ENCODE measurements at places on chromosomes 4 and X.
A peak's percentile ranks its signal among the peaks of the same experiment; 100 is the strongest.

DNA sequence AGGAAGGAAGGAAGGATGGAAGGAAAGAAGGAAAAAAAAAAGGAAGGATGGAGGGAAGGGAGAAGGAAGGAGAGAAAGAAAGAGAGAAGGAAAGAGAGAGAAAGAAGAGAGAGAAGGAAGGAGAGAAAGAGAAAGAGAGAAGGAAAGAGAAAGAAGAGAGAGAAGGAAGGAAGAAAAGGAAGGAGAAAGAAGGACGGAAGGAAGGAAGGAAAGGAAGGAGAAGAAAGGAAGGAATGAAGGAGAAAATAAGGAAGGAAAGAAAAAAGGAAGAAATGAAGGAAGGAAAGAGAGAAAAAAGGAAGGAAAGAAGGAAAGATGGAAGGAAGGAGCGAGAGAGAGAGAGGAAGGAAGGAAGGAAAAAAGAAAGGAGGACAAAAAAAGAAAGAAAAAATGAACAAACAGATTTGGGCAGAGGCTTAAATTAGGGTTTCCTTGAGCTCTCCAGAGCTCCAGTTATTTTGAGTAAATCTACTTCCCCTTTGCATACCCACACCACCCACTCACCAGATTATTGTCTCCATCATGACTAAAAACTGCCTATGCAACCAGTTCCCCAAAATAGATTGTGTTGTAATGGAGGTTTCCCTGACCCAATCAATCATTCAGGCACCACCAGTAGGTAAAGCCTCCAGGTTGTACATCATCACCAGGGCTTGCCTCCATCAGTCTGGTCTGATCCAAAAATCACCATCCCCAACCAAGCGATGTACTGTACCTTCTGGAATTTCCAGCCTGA, 1722.9 kb upstream of the PCDH10 start:
- no peak for DNase-seq

GRCh38 chr4:168388890-168389289, 70.3 kb upstream of the DDX60 start:
- no peak for DNase-seq

GRCh38 chr4:158912390-158912789, 143.6 kb downstream of the FNIP2 start:
- no peak for DNase-seq

DNA sequence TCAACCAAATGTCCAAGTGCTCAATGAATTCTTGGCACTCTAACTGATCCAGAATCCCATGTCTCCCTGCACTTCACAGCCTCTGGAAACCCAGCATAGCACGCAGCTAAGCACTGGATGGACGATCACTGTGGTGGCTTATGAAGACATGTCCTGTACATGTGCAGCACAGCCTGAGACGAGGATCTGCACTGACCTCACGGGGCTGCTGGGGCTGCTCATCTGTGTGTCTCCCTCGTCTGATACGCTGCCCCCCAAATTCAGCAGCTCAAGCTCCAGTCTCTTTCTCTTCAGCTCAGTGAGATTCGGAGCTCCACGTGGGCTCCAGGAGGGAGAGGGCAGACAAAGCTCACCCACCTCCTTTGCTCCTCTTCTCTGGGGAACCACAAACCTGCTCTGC, 126.9 kb downstream of the CPZ start:
- no peak for DNase-seq

DNA sequence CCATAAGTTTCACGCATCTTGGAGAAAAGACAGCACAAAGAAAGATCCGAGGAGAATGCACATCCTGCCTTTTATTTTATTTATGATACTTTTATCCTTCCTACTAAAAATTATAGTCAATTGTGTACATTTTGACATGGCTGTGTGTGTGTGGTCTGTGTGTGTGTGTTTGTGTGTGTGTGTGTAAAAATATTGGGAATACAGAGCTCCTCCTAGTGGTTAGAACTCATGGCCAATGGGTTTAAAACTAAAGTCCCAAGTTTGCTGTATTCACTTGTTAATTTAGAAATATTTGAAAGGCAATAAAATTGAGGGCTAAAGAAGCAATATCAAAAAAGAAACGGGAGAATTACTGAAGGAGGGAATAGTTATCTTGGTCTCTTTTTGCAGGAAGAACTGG, 47.5 kb downstream of the NKX6-1 start:
- DNase-seq = no peak

GRCh38 chr4:14856934-14857235, 145.4 kb upstream of the CPEB2 start:
- DNase-seq = no peak

DNA sequence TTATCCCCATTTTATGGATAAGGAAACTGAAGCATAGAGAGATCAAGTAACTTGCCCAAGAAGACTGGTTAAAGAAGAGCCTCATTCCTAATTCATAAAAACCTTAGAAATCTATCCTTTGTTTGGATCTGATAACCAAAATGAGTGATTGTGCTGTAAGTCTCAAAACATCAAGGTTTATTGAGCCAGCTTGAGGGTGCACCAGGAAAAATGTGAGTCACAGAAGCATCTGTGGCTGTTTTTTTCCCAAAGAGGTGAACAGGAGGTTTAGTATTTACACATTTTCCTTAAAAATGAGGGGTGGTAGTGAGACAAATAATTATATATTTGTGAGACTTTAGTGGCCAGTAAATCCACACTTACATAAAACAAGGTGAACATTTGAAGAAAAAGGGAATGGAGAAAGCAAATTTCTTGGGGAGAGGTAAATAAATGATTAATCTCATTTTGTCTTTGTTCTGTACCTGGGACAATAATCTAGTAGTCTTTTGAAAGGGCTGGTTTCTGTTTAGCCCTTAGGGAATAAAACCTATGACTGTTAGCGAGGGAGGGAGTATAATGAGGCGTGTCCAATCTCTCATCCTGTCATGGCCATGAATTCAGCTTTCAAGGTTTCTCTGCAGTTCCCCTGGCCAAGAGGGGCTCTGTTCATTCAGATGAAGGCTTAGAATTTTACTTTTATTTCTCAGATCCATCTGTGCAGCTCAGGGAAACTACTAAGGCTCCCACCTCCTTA, 12.2 kb upstream of the FMR1 start:
- no peak for DNase-seq

GRCh38 chr4:139524062-139524631, 31.9 kb downstream of the SETD7 start:
- no peak for DNase-seq

- DNase-seq = peak; percentile 86
Measured at GRCh38 chr4:152352622-152353116, 183.2 kb downstream of the FBXW7 start.

- DNase-seq = no peak
Measured at GRCh38 chr4:143302536-143302935, 34.1 kb upstream of the GAB1 start.

DNA sequence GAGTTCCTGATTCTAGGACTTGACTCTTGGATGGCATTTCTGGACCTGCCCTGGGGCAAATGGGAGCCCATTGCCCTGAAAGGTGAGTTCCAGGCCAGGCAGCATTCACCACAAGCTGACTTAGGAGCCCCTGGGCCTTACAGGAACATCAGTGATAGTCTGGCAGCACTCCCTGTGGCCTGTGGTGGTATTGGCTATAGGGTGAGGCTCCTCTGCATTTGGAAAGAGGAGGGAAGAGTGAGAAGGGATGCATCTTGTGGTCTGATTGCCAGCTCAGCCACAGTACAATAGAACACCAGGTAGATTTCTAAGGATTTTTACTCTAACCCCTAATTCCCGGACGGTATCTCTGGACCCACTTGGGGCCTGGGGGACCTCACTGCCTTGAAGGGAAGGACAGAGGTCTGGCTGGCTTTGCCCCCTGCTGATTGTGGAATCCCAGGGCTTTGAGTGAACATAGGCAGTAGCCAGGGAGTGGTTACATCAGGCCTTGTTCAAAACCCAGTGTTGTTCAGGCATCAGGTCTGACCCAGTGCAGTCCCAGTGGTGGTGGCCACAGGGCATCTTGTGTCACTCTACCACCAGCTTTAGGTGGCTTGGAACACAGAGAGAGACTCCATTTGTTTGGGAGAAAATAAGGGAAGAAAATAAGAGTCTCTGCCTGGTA, 32.9 kb downstream of the MAGED4 start:
- DNase-seq = no peak

DNA sequence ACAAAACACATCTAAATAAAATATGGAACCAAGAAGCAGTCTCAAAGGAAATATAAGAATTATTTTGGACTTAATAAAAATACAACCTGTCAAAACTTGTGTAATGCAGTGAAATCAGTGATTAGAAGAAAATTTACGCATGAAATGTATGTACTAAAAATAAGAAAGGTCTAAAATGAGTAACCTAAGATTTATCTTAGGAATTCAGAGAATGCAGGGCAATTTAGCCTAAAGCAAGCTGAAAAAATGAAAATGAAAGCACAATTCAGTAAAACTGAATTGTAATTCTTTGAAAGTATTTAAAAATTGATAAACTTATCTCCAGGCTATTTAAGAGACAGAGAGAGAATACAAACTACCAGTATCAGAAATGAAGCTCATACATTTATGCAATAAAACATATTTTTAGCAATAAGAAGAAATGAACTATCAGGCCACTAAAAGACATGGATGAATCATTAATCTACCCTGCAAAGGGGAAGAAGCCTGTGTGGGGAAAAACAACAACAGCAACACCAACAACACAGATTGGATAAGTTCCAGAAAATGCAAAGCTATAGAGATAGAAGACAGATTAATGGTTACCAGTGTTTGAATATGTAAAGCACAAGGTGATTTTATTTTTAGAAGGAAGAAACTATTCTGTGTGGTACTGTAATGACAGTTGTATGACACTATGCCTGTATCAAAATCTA, 442.0 kb upstream of the ADGRL3 start:
- no peak for DNase-seq

GRCh38 chr4:138190452-138190858, 51.7 kb downstream of the SLC7A11 start:
- no peak for DNase-seq

DNA sequence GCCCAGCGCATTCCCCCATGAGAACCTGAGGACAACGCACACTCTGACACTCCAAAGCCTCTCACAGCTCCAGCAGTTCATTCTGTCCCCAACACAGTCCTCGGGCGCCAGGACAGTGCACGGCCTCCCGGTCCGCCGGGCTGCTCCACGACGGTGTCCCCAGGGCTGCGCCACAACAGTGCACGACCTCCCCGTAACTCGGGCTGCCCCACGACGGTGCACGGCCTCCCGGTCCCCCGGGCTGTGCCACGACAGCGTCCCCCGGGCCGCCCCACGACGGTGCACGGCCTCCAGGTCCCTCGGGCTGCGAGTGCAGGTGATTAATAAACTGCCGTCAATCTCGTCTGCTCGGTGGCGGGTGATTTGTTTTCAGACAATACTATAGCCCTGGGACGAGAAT, 585.1 kb upstream of the FRG1 start:
- DNase-seq = no peak

GRCh38 chr4:152581536-152582160, 45.8 kb upstream of the FBXW7 start:
- no peak for DNase-seq

DNA sequence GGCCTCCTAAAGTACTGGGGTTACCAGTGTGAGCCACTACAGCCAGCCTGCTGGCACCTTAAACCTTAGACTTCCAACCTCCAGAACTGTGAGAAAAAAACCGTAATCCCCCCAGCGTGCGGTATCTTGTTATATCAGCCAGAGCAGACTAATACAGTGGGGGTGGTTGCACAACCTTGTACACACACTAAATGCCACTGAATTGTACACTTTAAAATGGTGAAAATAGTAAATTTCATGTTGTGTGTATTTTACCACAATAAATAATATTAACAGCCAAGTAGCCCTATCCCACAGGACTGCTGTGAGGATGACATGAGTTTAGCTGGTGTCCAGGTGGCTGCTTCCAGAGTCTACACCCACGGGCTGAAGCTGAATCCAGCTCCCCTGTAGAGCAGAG, 38.8 kb downstream of the ZBTB49 start:
- DNase-seq = no peak

Data from NCI-H460 (cell line).